ENCODE measurements at places on chromosomes 3 and 15.

DNA sequence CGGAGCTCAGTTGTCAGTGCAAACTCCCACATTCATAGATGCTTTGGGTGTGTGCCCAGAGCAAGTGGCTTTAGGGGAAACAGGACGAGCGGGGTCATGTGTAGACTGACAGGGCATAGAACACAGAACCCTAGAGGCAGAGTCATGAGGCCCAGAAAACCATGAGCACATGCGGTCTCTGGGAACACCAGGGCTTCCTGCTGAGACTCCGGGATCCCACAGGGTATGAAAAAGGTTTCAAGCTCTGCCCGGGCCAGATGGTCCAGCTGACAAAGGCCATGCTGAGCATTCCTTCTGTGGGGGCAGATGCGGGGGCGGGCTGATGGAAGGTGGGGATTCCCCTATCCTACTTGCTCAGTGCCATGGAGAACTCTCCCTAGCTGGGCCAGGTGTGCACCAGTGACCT, 44.8 kb downstream of the ROPN1B start:
- no peak for DNase-seq

DNA sequence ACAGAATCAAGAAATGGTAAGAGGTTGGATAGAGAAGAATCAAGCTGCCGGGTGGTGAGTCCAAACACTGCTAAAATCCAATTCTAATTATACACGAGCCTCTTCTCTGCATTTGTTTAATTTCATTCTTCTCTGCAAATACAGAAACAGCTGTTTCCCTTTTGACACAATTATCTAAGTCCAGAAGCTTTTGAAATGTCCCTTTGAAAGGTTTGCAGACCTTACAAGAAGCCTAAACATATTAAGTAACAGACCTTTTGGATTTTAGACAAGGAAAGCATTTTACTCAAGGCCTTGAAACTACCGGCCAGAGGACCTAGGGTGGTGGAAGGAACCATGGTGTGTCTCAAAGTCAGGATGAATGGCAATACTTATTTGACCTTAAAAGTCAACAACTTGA, 403.8 kb upstream of the ADAMTS9 start:
- no peak for DNase-seq

- DNase-seq, result no peak
These were observed 362.0 kb downstream of the ZPLD1 start for GRCh38 chr3:102796804-102797203.

DNA sequence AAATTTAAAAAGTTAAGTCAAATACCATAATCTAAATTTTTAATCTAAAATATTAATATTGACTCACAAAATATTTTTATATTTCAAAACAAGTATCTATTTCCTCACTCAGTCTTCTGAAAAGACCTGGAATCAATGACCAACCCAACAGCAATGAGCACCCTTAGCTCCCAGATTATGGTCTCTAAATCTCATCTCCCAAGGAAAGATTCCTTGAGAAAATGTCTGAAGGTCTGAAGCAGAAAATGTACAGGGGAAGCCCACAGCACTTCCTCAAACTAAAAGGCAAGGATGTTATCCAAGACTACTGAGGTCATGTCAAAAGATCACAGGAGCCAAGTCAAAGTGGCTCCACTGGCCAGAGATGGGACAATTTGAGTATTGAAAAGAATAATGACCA, 51.0 kb upstream of the SLCO2A1 start:
- no peak for DNase-seq

- DNase-seq, result no peak
These were observed 292.5 kb downstream of the CHST2 start for GRCh38 chr3:143412084-143412483.

- DNase-seq, result peak; percentile 38
These were observed 30.2 kb downstream of the ZBTB11 start for GRCh38 chr3:101646726-101647125.

GRCh38 chr3:167396075-167396474, 16.0 kb upstream of the ZBBX start:
- DNase-seq, result no peak

DNA sequence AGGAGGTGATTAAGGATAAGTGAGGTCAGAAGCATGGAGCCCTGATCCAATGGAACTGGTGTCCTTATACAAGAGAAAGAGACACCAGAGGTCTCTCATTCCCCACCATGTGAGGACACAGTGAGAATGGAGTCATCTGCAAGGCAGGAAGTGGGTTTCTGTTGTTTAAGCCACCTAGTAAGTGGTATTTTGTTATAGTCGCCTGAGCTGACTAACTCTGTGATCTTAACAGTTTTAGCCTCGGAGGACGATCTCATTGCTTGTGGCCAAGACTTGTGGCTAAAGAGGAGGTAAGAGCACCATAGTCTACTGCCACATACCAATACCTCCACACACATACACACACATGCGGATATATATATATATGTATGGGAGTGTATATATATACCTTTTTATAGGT, 73.8 kb downstream of the MCTP2 start:
- DNase-seq, result no peak

GRCh38 chr3:81592101-81592500, 169.3 kb downstream of the GBE1 start:
- peak; percentile 60 for DNase-seq

GRCh38 chr15:70240820-70241430, 143.2 kb upstream of the TLE3 start:
- no peak for DNase-seq

DNA sequence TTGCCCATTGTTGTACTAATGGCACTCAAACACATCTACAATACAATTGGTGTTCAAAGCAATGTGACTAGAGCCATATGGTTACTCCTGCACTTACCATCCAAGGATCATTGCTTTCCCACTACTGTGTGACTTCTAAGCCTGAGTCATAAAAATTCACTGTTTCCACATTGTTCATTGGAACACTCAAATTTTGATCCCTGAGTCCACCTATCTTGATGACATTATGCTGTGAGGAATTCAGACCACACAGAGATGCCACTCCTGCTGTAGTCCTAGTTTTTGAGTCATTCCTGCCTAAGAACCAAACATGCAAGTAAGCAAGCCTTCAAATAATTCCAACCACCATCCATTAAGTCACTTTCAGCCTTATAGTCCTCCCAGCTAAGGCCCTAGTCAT, 176.2 kb downstream of the EFHB start:
- no peak for DNase-seq

GRCh38 chr15:67403428-67404154, 117.3 kb upstream of the C15orf61 start:
- no peak for DNase-seq

- DNase-seq, result no peak
These were observed 120.1 kb downstream of the VGLL4 start for GRCh38 chr3:11523572-11524101.

GRCh38 chr3:49238274-49239127, 38.5 kb downstream of the C3orf62 start:
- DNase-seq, result peak; percentile 42

- no peak for DNase-seq
These were observed 4.1 kb downstream of the CORO2B start for GRCh38 chr15:68582864-68583263.

DNA sequence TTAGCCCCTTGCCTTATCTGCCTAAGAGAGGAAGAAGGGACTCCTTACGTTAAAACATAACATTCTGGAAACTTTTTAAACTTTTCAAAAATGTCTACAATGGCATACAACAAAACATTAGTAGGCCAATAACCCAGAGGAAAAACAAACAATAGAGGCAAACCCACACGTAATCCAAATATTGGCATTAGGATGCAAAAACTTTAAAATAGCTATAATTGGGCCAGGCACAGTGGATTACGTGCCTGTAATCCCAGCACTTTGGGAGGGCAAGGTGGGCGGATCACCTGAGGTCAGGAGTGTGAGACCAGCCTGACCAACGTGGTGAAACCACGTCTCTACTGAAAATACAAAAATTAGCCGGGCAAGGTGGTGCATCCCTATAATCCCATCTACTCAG, 134.9 kb downstream of the AQP9 start:
- DNase-seq, result no peak

GRCh38 chr15:86515625-86516024, 436.0 kb downstream of the AGBL1 start:
- DNase-seq, result no peak

DNA sequence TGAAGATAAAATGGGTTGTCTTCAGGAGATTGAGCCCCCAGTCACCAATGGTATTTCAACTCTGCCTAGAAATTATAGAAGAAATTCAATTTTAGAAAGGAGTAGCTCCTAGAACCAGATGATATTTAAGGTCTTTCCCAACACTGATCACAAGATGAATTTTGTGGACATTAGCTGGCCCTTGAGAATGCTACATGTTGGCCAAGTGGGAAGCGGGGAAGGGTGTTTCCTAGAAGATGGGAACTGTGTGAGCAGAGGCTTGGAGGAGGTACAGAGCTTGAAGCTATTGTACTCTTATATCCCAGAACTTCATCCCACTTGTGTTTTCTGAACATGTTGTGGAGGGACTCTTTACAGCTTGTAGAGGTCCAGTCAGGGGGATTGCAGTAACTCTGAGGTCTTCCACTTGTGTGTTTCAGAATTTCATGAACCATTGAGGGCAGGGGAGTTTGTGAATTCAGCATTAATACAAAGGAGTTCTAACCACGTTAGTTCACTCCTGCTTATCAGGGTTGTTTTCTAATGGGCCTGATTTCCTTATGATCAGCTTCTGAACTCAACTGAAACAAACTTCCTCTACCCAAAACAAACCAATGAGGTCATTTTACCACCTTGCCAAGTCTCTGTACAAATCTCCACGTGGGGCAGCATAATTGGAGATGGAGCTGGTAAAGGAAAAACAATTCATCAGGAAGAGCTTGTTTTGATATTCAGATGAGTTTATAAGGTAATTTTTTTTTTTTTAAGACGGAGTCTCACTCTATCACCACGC, 152.6 kb upstream of the TPM1 start:
- peak; percentile 90 for DNase-seq

- DNase-seq, result no peak
These were observed 170.3 kb downstream of the SUCLG2 start for GRCh38 chr3:67484085-67484484.

DNA sequence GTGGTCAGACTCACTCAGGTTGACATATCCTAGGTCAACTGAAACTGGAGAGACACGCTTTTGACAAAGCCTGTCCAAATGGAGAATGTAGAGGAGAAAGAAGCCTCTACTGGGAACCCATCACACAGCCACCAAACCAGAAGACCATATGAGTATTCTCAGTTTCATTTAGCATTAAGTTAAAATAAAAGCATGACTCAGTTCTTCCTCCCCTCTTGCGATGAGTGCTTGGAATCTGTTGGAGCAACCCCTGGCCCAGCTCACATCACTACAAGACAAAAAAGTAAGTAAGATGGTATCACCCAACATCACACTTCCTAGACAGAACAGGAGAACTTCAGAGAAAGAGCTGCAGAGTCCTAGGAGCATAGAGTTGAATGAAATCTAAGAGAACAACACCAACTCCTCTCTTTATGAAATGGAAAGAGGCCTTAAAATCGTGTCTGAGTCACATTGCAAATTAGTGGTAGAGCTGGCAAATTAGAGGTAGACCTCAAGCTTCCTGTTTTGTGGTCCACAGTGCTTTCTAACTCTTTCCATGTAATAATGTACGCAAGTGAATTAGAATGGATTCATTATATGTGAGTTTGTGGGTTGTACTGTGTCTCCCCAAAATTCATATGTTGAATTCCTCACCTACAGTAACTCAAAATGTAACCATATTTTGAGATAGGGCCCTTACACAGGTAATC, 51.2 kb downstream of the FGF12 start:
- no peak for DNase-seq

GRCh38 chr15:68205954-68206539, 915 bp upstream of the CALML4 start:
- no peak for DNase-seq

DNA sequence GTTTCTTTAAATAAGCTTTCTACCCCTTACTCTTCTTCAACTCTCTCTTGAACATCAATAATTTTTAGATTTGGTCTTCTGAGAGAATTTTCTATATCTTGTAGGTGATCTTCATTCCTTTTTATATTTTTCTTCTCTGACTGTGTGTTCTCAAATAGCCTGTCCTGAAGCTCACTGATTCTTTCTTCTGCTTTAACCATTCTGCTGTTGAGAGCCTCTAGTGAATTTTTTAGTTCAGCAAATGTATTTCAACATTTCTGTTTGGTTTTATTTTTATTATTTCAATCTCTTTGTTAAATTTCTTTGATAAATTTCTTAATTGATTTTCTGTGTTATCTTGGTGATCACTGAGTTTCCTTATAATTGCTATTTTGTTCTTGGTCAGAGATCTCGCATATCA, 19.6 kb downstream of the IQCH start:
- DNase-seq, result no peak

- DNase-seq, result no peak
These were observed 522.5 kb upstream of the MCTP2 start for GRCh38 chr15:93708724-93709445.

- no peak for DNase-seq
These were observed 160.8 kb downstream of the SATB1 start for GRCh38 chr3:18264361-18264760.

- DNase-seq, result no peak
These were observed 76.4 kb downstream of the CHRNA7 start for GRCh38 chr15:32106401-32107381.

- no peak for DNase-seq
These were observed 252.8 kb downstream of the ZIC1 start for GRCh38 chr3:147661916-147662315.

- no peak for DNase-seq
These were observed 28.3 kb downstream of the MRAS start for GRCh38 chr3:138376663-138377062.

DNA sequence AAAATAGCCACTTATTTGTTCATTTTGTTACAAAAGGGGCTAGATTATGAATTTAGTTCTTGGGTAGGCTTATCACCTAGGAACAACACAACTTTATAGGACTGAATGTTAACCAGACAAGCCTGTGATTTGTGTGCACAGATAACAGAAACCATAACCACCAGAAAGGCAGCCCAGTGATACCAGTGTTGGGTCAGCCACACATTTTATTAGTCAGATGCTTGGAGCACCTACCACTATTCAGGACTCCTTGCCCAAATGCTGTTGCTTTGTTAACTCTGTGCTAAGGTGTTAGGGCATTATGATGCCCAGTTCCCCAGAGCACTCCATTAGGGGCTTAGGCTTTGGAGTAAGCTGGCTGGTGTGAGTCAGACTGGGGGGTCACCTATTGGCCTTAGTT, 22.5 kb downstream of the PLCL2 start:
- DNase-seq, result peak; percentile 14

GRCh38 chr3:29382409-29382808, 101.5 kb downstream of the RBMS3 start:
- peak; percentile 72 for DNase-seq

DNA sequence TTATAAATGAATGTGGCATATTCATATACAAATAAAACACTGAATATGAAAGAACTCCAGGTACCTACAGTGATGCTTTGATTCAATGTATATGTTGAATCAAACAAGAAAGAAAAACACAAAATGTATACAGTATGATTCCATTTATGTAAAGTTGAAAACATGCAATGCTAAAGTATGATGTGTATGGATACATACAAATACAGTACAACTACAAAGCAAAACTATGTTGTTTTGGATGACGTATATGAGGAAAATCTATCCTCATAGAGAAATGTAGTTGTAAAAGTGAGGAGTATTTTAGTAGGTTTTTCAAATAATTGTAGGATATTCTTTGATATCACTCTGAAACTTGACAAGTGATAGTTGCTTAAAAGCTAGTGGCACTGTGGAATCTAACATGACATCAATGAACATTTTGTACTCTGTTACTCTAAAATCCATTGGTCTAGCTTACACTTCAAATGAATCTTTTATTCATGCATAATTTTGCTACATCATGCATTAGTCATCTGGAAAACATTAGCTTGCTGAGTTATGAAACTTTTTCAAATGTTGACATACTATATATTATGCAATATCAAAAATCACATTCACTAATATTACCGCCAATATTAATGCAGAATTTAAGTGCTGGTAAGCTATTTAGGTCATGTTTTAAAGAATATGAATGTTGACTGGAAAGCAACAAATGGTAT, 278.1 kb upstream of the CHRNA7 start:
- DNase-seq, result peak; percentile 54

GRCh38 chr3:104961851-104962250, 404.9 kb upstream of the ALCAM start:
- DNase-seq, result no peak
